ENCODE measurements at places on chromosomes 13 and 19. TPM values are rescaled to one million over a fixed set of nuclear protein-coding genes. Genes with fewer than 3 reads are reported as not detected.

DNA sequence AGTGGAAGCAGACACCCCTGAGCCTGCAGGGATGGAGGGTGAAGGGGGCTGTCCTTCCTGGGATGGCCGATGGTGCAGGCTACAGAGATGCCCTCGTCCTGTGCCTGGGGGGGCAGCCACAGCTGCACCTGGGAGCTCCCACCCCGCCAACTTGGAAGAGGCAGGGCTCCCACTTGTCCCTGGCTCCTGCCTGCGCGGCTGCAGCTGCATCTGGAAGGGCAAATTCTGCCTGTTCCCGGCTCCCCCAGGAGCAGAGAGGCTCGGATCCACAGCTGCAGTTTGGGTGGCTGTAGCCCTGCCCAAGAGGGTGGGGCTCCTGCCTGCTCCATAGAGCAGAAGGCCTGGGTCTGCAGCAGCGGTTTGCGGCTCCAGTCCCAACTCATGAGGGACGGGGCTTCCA lies 2.2 kb downstream of the CEP89 start:
- no peak for DNase-seq

DNA sequence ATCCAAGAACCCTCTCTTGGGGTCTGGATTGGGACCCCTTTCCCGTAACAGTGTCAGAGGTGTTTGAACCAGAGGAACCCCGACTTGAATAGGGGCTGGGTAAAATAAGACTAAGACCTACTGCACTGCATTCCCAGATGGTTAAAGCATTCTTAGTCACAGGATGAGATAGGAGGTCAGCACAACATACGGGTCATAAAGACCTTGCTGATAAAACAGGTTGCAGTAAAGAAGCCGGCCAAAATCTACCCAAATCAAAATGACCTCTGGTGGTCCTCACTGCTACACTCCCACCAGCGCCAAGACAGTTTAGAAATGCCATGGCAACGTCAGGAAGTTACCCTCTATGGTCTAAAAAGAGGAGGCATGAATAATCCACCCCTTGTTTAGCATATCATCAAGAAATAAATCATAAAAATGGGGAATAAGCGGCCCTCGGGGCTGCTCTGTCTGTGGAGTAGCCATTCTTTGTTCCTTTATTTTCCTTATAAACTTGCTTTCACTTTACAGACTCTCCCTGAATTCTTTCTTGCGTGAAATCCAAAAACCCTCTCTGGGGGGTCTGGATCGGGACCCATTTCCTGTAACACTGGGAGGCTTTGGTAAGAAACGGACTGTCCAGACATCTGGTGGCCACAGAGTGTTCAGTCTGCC lies 4.4 kb upstream of the SIN3B start:
- no peak for DNase-seq

- no peak for DNase-seq
These were observed 38.0 kb upstream of the ALOX5AP start for GRCh38 chr13:30697177-30697953.

DNA sequence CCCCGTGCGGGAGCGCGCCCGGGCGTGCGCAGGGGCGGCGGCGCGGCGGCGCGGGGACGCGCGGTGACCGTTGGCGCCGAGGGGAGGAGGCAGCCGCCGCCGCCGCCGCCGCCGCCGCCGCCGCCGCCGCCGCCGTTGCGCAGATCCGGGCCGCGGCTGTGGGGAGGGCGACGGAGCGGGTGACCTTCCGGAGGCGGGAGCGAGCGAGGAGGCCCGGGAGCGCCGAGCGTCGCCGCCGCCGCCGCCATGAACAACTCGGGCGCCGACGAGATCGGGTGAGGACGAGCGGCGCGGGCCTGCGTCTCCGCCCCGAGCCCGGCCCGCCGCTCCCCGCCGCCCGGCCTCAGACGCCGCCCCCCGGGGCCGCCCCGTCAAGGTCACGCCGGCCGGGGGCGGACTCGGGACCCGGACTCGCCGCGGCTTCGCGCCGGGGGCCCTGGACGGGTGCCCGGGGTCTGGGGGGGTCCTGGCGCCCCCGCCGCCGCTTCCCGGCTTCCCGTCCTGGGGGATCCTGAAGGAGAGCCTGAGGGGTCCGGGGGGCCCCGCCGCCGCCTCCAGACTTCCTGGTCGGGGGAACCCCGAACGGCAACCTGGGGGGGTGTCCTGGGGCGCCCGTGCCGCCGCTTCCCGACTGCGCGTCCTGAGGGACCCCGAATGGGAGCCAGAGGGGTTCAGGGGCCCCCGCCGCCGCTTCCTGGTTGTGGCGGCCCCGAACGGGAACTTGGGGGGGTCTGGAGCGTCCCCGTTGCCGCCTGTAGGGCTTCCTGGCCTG lies at the start of gene DAZAP1:
Gene DAZAP1 (plus strand): TSS at position 59 of the 772 bp plus-strand sequence. CDS start 188 bp downstream, at position 247.
- DNase-seq, result no peak

DNA sequence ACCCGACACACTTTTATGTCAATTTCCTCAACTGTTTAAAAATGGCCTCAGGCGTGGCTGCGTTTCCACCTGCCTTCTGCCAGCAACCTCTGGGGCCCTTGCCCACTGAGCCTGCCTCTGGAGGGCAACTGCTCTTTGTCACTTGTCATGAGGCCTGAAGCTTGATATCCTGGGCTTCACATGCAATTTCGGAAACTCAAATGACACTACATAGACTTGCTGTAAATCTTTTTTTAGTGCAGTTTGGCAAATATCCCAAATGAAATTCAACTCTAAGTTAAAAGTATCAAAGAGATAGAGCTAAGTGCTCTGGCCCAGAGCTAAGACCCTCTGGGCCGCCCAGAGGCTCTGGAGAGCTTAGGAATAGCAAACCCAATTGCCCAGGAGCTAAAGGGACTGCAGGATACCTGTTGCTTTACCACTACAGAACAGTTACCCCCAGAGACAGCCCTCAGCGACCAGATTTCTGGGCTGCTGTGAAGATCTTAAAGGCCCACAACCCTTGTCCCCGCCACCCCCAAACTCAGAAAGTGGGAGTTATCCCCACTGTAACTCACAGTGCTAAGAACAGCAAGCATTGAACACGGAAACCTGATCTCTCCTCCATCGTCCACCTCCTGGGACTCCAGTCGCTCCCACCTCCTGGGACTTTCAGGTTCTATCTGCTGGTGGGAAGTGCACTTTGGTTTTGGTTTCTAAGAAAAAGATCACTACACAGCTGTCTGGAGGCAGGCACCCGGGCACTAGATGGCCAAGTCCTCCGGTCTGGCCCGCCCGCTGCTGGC lies 19.4 kb downstream of the GJA3 start:
- DNase-seq, result no peak

DNA sequence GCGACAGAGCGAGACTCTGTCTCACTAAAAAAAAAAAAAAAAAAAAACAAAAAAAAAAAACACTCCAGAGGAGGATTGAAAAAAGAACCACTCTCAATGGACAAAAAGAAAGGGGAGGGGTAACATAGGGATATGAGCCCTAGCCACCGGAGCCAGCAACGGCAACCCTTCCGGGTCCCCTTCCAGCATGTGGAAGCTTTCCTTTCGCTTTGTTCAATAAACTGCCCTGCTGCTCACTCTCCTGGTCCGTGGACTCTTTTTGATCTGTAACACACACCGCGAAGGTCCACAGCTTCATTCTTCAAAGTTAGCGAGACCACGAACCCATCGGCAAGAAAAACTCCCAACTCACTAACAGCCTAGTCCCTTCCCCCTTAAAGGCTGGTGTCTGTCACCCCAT lies 1.0 kb upstream of the REX1BD start:
- DNase-seq, result no peak

DNA sequence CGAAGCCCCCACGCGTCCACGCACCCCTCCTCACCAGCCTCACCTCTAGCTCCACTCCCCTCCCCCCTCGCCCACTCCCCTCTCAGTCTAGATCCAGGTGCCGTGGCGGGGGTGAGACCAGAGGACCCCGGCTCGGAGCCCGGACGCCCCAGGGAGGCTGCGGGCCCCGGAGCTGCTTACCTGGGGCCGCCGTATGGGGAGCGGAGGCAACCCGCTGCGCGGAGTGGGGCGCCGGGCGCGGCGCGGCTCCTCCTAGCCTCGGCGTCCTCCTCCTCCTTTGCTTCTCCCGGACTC lies 353 bp downstream of the ENOX1 start:
- DNase-seq, result no peak

DNA sequence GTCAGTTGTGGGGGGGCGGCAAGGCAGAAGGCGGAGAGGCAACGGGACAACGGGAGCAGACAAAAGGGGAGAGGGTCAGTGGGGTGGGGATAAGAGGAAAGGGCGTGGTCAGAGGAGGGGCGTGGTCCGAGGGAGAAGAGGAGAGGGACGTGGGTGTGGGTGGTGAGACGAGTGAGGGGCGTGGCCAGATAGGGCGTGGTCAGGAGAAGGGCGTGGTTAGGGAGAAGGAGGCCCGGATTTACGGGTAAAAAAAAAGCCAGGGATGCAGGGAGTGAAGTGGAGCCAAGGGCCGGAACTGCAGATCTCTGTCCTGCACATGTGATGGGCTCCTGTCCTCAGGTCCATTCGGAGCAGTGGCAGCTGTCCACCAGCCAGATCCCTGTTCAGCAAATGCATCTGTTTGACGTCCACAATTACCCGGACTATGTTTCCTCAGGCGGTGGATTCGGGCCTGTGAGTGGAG lies 21.5 kb downstream of the CPT1C start:
- no peak for DNase-seq

GRCh38 chr13:23844132-23844531 lies 45.1 kb downstream of the MIPEP start:
- no peak for DNase-seq

DNA sequence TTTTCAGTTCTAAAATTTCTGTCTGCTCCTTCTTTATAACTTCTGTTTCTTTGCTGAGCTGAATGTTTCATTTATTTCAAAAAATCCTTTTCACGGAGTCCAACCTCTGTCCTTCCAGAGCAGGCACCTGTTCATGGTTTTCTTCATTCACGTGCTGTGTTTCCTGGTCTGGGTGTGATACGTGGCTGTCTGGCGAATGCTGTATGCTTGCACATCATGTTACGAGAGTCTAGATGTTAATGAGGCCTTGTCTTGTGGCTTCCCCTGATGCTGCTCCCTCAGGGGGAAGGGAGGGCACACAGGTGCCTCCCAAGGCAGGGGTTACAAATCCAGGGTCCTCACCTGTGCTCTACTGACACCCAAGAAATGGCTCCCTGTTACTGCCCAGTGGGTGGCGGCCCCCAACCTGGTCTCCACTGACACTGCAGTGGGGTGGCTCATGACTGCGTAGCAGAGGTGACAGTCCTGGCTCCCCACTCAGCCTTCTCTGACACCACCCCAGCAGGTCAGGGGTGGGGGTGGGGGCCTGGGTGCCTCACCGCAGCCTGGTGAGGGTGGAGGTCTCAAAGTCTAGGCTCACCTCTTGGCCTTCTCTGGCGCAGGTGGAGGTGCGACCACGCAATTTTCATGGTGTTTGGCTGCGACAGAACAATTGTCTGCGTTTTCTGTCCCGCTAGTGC lies 20.1 kb upstream of the RAB20 start:
- no peak for DNase-seq

DNA sequence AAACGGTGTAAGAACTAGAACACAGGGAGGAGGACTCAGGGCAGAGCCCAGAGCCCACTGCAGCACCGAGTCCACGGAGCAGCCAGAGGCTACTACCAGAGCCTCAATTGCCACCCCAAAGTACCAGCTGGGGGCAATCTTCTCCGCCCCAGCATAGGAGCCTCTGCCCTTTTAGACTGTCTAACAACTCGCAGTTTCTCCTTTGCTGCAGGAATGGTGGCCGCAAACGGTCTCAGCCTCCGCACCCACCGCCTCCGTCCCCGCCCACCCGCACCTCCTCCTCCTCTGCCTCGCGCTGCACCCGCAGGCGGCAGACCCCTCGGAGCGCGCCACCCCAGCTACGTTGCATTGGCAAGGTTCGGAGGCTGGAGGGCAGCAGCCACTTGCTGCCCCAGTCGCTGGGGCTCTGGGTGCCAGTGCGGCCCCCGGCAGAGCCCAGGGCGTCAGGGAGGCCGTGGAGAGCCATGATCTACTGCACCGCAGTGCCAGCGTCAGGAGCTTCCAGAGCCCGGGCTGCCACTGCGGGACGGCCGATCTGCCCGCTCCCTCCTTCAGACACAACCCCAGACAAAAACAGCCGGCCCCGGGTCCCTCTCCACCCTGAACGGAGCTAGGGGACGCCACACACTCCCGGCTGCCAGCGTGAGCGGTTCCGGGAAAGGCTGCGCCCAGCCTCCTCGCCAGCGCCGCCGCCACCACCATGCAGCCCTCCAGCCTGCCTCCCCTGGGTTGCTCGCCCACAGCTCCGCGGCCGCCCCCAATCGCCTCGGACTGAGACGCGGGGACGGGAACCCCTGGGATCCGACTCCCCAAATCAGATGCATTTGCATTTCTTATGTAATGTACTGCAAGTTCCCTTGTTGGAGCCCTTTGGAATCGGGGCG lies 1.8 kb downstream of the FGF14 start:
- no peak for DNase-seq

- DNase-seq, result no peak
These were observed 38.8 kb upstream of the TUBGCP3 start for GRCh38 chr13:112626761-112627160.

GRCh38 chr13:65330287-65330686 lies 1899.8 kb downstream of the PCDH9 start:
- no peak for DNase-seq

- peak; percentile 16 for DNase-seq
These were observed 339.0 kb downstream of the RFC3 start for GRCh38 chr13:34156841-34157365.

GRCh38 chr19:6678690-6679109 lies 8.7 kb upstream of the TNFSF14 start:
- DNase-seq, result no peak

- DNase-seq, result no peak
These were observed 6.3 kb downstream of the CALM3 start for GRCh38 chr19:46607448-46607841.

DNA sequence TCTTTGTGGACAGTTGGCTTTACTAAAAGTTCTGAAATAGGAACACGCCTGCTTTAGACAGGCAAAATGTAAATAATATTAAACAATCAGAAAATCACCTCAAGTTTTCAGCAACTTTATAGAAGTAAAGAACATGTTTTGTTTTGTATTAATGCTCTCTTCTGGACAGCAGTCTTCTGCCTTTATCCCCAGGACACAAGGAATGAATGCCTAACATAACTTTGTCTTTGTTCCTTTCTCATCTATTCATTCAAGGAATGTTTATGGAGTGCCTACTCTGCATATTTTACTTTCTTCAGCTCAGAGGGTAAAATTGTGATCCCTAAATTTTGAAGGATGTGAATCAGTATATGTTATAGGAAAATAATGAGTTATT lies 325.4 kb downstream of the FOXO1 start:
- no peak for DNase-seq

GRCh38 chr13:100957741-100958140 lies 283.1 kb upstream of the TMTC4 start:
- no peak for DNase-seq

Gene ZNF415
- polyA plus RNA-seq, result 9.6 TPM

Gene ZNF805
- 4.9 TPM for polyA plus RNA-seq

Gene CD79A
- 0.63 TPM for polyA plus RNA-seq

Gene ONECUT3
- polyA plus RNA-seq, result not detected

Gene NANOS2
- not detected for polyA plus RNA-seq

Gene AMH
- 8.1 TPM for polyA plus RNA-seq

Gene AMER2
- 0.04 TPM for polyA plus RNA-seq

Gene BCAM
- 262 TPM for polyA plus RNA-seq

Gene SPRED3
- 0.49 TPM for polyA plus RNA-seq

Gene LCP1
- polyA plus RNA-seq, result 14.2 TPM

Gene ZNF766
- polyA plus RNA-seq, result 12.2 TPM

Gene ACP7
- 0.14 TPM for polyA plus RNA-seq

Gene ZNF578
- polyA plus RNA-seq, result 2.7 TPM

Gene ZNF723
- not detected for polyA plus RNA-seq

All from hindlimb muscle (tissue), 1 donor.